Jurkat, Clone E6-1 (cell line): ENCODE measurements at places on chromosomes 6 and 20.

DNA sequence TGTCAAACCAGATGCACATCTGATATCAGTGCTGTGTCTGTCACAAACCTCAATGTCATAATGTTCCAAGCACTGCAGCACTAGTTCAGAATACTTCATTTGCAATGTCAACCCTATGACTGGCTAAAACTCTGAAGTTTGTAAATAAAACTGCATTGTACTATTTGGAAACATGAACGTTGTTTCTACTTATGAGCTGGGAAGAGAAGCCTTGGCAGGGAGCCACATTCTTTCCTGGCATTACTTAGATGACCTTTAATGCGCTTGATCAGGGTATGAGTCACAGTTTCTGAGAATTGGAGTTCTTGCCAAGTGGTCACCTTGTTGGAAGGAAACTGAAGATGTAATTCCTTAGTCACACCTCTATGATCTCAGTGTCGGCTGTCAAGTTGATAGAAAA, 664.8 kb upstream of the MMS22L start:
- no peak for DNase-seq

DNA sequence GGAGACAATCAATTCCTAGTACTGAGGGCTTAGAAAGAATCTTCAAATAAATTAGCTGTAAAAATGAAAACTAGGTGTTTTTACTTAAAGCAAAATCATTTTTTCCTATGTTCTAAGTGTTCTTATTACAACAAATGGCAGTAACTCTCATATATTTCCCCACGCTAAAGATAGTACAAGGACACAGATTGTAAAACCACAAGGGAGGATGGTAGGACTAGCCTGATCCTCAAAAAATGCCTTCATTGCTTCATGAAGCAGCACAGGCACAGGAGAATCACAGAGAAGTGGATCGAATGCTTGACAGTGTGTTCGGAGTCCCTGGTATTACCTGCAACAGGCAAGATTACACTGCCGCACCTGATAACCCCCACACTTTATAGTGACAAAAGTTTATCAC, 58.5 kb downstream of the SAMD3 start:
- DNase-seq, result no peak

- no peak for DNase-seq
Measured at GRCh38 chr6:158648682-158649131, 1.1 kb upstream of the SYTL3 start.

DNA sequence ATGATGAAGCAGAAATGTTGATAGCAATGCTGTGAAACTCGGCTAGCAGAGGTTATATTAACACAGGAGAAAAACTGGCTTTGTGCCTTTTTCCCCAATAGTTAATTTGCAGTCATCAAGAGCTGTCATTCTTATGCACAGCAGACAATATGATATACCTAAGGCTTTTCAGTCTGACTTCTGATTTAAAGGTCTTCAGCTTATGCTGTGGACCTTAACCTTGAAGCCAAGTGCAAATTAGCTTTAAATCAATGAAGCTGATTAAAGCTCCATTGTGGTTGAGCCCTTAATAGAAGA, 171.6 kb upstream of the ID4 start:
- no peak for DNase-seq

- DNase-seq, result no peak
Measured at GRCh38 chr20:43022568-43022967, 167.1 kb downstream of the PTPRT start.

GRCh38 chr6:119511024-119511423, 161.5 kb upstream of the MAN1A1 start:
- no peak for DNase-seq

GRCh38 chr6:43368259-43369160, 937 bp downstream of the ZNF318 start:
- no peak for DNase-seq

DNA sequence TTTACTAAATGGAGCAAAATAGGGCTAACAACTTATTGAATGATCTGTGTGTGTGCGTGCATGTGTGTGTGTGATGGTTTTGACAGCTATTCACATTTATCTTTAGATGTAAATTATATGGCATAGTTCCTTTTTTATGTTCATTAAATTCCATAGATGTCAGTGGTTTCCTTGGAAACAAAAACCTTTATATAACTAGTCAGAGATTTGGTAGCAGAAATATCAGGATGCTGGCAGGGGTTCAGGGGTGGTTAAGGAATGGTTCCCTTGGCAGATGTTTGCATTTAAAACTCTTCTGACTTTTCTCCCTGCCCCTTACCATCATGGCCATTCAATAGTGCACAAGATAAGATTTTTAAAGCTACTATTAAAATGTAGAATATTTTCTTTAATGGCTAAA, 256.6 kb downstream of the PLCB1 start:
- DNase-seq, result no peak
